AML-193 (cell line): ENCODE measurements at places on chromosomes 6 and 20.
A peak's percentile ranks its signal among the peaks of the same experiment; 100 is the strongest.

GRCh38 chr6:122026582-122027369, 372.7 kb upstream of the HSF2 start:
- DNase-seq, result no peak

DNA sequence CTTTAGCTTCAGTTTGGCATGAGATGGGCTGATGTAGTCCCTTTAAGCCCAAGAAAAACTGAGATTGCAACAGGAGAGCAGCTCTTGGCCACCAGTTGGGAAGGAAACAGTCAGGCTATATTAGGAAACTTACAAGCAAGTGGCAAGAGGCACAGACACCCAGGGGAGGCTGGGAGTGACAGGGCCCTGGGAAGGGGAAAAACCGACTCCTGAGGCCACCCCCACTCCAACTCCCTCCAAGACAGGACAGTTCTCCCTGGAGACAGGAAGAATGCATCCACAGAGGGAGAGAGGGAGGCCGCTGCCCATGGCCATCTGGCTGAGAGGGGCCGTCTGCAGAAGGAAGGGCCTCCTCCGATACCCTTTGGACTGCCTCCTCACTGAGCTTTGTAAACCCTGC, 20.5 kb downstream of the JPH2 start:
- no peak for DNase-seq

- peak; percentile 44 for DNase-seq
Observed at GRCh38 chr20:47205577-47206123, 150.8 kb downstream of the ZMYND8 start.

- DNase-seq, result no peak
Observed at GRCh38 chr6:36612101-36612625, 18.0 kb downstream of the SRSF3 start.

DNA sequence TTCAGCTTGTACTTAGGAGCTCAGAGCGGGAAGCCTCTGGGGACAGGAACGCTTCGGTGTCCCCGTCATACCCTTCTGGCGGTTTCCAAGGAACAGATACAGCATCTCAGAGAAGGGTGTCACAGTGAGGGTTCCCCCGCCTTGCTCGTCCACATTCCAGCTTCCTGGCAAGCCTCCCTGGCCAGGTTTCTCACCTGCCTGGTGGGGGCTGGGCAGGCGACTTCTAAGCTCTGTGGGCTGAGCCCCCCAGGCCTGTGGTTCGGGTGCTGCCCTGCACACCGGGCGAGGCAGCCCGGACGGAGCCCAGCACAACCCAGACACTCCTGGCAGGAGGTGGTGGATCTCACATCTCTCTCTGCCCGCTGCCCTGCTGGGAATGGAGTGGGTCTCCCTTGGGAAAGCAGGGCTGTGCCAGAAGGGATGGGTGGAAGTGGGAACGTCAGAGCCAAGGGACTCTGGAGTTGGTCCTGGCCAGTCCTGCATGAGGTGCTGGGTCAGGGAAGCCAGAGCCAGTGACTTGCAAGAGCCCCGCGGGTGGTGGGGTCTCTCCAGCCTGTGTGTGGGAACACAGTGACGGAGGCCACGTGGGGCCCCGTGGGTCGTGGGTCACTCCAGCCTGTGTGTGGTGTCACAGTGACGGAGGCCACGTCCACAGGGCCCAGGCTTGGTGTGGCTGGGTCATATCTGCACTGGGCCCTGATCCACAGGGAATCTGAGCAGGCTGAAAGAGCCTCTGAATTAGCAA, 47.7 kb upstream of the SMOC2 start:
- no peak for DNase-seq

DNA sequence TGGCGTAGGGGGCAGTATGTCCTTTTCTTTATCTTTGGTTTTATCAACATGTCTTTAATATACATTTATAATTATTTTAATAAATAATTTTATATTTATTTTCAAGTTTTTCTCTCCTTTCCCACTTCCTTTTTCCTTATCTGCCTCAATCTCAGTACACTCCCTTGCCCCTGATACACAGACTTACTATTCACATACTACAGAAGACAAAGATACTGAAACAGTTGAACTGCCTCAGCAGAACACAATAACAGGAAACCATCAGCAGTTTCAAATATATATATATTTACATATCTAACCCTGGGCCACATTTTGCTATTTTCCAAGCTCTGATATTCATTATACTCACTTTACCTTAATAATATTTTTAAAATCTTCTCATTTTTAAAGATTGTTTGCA, 19.8 kb downstream of the IBTK start:
- DNase-seq, result no peak

- DNase-seq, result no peak
Observed at GRCh38 chr6:92473056-92473455, 946.3 kb downstream of the EPHA7 start.
